Astrocyte (in vitro differentiated cells and primary cell): ENCODE measurements at places on chromosomes 16 and 17. TPM values are rescaled to one million over a fixed set of nuclear protein-coding genes. Genes with fewer than 3 reads are reported as not detected.

DNA sequence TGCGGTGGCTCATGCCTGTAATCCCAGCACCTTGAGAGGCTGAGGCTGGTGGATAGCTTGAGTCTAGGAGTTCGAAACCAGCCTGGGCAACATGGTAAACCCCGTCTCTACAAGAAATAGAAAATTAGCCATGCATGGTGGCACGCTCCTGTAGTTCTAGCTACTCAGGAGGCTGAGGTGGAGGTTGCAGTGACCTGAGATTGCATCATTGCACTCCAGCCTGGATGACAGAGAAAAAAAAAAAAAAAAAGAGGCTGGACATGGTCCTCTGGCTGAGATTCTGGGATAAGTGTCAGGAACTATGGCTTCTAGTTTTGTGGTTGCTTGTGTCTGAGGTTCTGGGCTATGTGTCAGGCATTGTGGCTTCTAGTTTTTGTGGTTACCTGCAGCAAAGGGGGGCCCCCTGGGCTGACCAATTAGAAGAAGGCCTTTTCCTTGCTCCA, 7.0 kb downstream of the KSR1 start:
- H3K27me3 ChIP-seq = no peaks in the 10 kb centered on the region
- no peak overlapping the region for H3K27ac ChIP-seq
- no peak overlapping the region for H3K4me3 ChIP-seq
- H3K4me1 ChIP-seq = peaks cover 15% of the 10 kb centered on the region
- peaks cover 4% of the 10 kb centered on the region for H3K36me3 ChIP-seq
- DNase-seq = peak; percentile 66

- no peaks in the 10 kb centered on the region for H3K27me3 ChIP-seq
- H3K27ac ChIP-seq = no peak overlapping the region
- no peak overlapping the region for H3K4me3 ChIP-seq
- DNase-seq = no peak
- no peaks in the 10 kb centered on the region for H3K4me1 ChIP-seq
These were observed 15.5 kb upstream of the BRCA1 start for GRCh38 chr17:43140396-43141332.

GRCh38 chr16:86095906-86096485, 197.0 kb downstream of the IRF8 start:
- H3K36me3 ChIP-seq = no peaks in the 10 kb centered on the region
- H3K27me3 ChIP-seq = peaks cover 2% of the 10 kb centered on the region
- no peak overlapping the region for H3K4me3 ChIP-seq
- DNase-seq = no peak
- no peaks in the 10 kb centered on the region for H3K4me1 ChIP-seq

DNA sequence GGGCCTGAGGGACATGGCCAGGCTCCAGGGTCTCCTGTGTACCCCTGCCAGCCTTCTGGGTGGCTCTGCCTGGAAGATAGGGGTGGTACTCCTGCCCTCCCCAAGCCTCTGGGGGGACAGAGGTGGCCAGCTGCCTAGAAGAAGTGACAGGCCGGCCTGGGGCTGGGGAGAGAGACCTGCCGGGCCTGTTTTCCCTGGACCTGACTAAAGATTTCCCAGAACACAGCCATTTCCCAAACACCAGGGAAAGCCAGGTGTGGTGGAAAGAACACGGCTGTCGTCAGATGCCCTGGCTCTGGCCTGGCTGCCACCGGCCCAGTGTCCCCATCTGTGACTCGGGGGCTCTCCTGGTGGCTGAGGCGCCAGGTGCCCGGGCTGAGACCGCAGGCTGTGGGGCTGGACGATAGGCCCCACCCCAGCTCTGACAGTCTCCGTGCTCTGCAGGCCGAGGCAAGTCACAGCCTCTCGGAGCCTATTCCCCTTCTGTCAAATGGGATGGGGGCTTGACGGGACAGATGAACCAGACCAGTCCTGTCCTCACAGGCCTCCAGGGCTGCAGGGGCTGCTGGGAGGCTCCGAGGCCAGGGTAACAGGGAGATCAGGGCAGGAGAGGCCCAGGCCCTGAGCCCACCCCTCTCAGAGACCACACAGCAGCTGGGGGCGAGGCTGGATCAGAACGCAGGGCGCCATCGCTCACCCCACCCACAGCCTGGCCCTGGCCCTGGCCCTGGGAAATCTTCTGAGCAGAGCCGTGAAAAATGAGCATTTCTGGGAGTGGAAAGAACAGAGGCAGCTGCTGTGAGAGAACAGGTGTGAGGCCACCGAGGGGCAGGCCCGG, 33.1 kb downstream of the CTU2 start:
- no peaks in the 10 kb centered on the region for H3K27me3 ChIP-seq
- H3K27ac ChIP-seq = no peak overlapping the region
- H3K36me3 ChIP-seq = peaks cover 2% of the 10 kb centered on the region
- no peak overlapping the region for H3K4me3 ChIP-seq
- no peak for DNase-seq

GRCh38 chr17:65799869-65800268, 238.4 kb upstream of the AXIN2 start:
- H3K27me3 ChIP-seq = no peaks in the 10 kb centered on the region
- H3K27ac ChIP-seq = no peak overlapping the region
- no peaks in the 10 kb centered on the region for H3K4me1 ChIP-seq

GRCh38 chr16:60432472-60432871, 1603.8 kb downstream of the CDH8 start:
- no peaks in the 10 kb centered on the region for H3K27me3 ChIP-seq
- H3K4me1 ChIP-seq = no peaks in the 10 kb centered on the region
- H3K4me3 ChIP-seq = no peak overlapping the region
- H3K27ac ChIP-seq = no peak overlapping the region
- no peaks in the 10 kb centered on the region for H3K36me3 ChIP-seq

Gene INCA1
- total RNA-seq = 0.82 and 1.7 TPM in 2 replicates

Gene GALK1
- 22.6 and 31.1 TPM in 2 replicates for total RNA-seq

Gene CLEC19A
- total RNA-seq = not detected in 2 replicates

Gene SLC12A3
- 0.07 and 0.18 TPM in 2 replicates for total RNA-seq

Gene USP43
- 5.3 and 7.0 TPM in 2 replicates for total RNA-seq

Gene TMUB2
- 28.2 and 28.8 TPM in 2 replicates for total RNA-seq
